Esophagus mucosa (tissue), 1 donor: ENCODE measurements at places on chromosomes 5 and 9. TPM values are rescaled to one million over a fixed set of nuclear protein-coding genes. Genes with fewer than 3 reads are reported as not detected.

Gene GDNF
- total RNA-seq: 0.80 TPM

Gene TMEM174
- total RNA-seq: not detected

GRCh38 chr5:97480313-97480712 lies 297.3 kb upstream of the RIOK2 start:
- ATAC-seq: no peak

- ATAC-seq: no peak
Observed at GRCh38 chr9:33143241-33143661, 23.9 kb downstream of the B4GALT1 start.

DNA sequence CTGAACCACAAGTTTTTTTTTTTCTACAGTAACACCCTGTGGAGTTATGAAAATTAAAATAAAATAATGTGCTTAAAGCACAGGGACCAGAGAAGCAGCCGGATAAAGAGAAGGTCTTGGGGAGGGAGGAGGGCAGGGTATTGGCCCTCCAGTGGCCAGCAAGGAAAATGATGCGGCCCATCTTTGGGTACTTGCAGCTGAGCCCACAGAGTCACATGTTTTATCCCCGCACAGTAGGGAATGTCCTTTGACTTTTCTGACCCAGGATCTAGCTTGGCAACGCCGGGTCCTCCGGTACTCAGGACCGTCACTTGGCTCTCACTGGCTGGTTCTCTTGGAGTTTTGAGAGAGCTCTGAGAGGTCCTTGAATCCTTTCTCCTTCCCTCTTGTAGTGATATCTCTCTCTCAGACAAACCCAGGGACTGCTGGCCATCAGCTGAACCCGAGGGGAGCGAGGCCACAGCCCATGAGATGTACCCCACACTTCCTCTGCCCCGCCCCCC lies 35.3 kb upstream of the HSPA9 start:
- ATAC-seq: no peak

- ATAC-seq: no peak
Observed at GRCh38 chr9:99305820-99306811, 84.0 kb downstream of the SEC61B start.

DNA sequence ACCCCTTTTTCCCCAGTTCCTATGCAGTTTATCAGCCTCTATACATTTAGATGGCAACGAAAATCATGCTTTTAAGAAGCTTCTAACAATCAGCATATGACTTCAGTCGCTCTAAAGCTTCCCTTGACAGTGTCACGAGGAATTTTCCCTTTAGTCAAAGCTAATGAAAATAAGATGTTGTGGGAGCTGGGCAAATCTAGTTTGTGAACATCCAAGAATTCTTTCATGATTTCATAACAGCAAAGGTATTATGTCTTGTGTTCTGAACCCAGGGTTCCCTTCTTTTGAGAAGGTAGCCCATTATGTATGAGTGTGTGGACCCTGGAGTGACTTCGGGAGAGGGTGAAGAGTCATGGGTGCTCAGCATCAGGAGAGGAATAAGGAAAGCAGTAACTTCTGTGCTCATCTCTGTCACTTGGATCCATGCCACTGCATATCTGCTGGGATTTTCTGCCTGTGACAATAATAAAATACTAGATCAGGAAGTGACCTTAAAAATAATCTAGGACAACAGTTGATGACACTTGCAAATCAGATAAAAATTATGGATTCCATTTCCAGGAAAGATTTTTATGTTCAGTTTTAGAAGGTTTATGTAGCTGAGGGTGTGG lies 102.4 kb downstream of the PCSK1 start:
- no peak for ATAC-seq

DNA sequence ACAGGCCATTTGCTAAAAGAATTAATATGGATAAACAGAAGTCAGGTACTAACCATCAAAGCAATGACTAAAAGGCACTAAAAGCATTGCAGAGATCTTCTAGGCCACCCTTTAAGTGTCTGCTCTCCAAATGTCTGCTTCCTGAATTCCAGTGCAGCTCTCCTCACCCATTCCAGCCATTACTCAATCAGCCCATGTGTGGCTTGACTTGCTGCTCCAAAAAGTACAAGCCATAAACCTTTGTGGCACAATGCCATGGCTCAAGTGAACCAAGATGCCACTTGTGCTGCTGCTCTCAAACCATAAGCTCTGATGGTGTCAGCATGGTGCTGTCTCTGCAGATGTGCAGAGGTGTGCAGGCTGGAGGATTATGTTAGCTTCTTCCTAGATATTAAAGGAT lies 290.2 kb upstream of the POU5F2 start:
- no peak for ATAC-seq

- ATAC-seq: no peak
Observed at GRCh38 chr5:21087766-21088165, 1099.8 kb upstream of the CDH18 start.

- peak; percentile 14 for ATAC-seq
Observed at GRCh38 chr9:137085920-137086530, 760 bp upstream of the MAN1B1 start.

GRCh38 chr5:84063041-84063440 lies 321.6 kb downstream of the EDIL3 start:
- ATAC-seq: no peak

DNA sequence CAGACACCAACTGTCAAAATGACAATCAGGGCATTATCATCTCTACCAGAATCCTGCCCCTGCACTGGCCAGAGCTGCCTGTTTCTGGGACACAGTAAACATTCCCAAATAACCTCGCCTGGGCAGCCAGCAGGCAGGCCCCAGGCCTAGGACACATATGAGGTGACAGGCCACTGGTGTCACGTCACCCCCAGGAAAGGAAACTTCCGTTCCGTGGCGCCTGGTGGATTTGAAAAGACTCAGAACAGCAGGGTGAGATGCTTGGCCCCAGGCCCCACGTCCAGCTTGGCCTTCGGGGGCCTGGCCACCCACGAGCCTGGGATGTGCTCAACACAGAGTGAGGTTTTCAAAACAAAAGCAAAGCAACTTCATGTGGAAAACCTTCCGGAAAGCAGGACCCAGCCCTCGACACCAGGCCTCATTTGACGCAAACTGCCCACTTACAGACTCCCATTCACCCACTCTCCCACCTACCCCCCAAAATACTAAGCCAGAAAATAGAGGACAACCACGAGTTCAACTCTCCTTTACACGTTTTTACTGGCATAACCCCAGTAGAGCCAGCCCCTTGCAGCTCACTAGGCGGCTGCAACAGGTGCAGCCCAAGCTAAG lies 1.2 kb downstream of the SEMA4D start:
- ATAC-seq: no peak
